Stimulated activated CD4-positive, alpha-beta T cell treated with anti-CD3 and anti-CD28 coated beads, Interleukin-1b, Interleukin-23, amount 100 ng/mL, for 4 hours (primary cell): ENCODE measurements at places on chromosomes 5 and 9.

- DNase-seq, result no peak
These were observed 119.0 kb downstream of the ENTREP1 start for GRCh38 chr9:69444021-69444420.

- no peak for DNase-seq
These were observed 144.6 kb upstream of the RPS23 start for GRCh38 chr5:82422751-82423181.

- DNase-seq, result no peak
These were observed 81.4 kb downstream of the NSUN2 start for GRCh38 chr5:6551287-6551954.

GRCh38 chr5:71705421-71705820, 13.7 kb upstream of the CARTPT start:
- DNase-seq, result no peak

DNA sequence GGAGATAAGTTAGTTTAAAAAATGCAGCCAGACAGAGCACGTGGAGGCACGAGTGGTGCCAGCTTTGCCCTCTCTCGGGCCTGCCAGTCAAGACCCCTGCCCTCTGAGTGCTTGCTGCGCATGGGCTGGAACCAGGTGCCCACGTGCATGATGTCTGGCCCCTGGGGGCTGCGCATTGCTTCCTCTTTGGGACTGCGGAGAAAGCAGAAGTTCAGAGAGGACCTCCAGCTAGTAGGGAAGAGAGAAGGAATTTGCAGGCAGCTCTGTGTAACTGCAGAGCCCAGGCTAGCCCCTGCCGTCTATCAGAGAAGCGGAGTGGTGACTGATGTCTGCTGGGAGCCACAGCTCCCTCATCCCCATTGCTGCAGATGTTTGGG, 9.7 kb upstream of the RNU6ATAC start:
- DNase-seq, result no peak
